ENCODE measurements at places on chromosomes 5 and 9. TPM values are rescaled to one million over a fixed set of nuclear protein-coding genes. Genes with fewer than 3 reads are reported as not detected.
A peak's percentile ranks its signal among the peaks of the same experiment; 100 is the strongest.

RNF183 gene
- 0.85 TPM for polyA plus RNA-seq

PCDHB11 gene
- 1.8 TPM for polyA plus RNA-seq

DNA sequence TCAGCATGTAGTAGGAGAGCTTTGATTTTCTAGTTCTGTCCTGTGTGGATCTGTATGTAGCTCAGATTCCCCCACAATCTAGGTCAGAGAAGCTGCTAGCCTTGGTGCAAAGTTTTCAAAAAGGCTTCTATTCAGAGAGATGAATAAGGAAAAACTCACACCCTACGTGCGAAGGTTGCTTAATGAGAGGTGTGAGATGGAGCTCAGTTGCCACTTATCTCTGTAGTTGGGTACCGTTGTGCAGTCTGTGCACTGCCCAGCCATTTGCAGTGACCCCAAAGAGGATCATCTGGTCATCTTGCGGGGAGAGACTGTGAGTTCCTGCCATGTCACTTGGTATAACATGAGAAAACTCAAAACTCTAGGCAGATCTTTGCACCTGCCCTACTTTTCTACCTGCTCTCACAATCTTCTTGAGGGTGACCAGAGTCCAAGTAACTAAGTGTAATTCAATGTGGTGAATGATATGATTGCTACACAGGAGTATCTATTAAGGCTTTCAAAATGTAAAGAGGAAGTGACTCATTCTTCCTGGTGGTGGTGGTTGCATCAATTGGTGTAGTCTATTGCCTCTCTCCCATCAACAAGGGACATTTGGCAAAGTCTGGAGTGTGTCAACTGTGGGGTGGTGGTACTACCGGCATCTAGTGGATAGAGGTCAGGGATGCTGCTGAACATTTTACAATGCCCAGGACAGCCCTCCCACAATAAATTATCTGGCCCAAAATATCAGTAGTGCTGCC is 65.2 kb downstream of the TMC1 start:
- peak; percentile 32 for DNase-seq
- H3K27me3 ChIP-seq: no peaks in the 10 kb centered on the region
- H3K4me1 ChIP-seq: peaks cover 13% of the 10 kb centered on the region
- peak overlapping the region; percentile 70 for H3K27ac ChIP-seq
- no peaks in the 10 kb centered on the region for H3K36me3 ChIP-seq

DNA sequence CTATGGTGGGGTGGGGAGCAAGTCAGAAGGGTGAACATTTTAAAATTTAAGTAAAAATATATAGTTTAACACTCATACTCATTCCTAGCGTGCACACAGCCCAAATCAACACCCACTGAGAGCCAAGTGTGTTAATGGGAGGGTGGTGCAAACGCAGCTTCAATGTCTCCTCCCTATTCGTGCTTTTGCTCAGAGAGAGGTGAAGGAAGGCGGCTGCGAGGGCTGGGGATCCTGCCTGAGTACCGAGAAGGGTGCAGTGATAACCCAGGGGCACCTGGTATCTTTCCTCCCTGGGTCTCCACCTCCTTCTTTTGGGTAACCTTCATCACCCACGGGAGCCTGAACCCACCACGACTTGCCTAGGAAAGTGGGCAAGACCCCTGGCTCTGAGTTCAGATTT is 35.0 kb downstream of the FGF1 start:
- no peaks in the 10 kb centered on the region for H3K4me1 ChIP-seq
- H3K36me3 ChIP-seq: no peaks in the 10 kb centered on the region
- H3K4me3 ChIP-seq: no peak overlapping the region
- no peak overlapping the region for H3K27ac ChIP-seq
- no peaks in the 10 kb centered on the region for H3K27me3 ChIP-seq
- DNase-seq: no peak

GRCh38 chr5:104821606-104822005 is 1259.0 kb upstream of the NUDT12 start:
- no peaks in the 10 kb centered on the region for H3K36me3 ChIP-seq
- H3K4me3 ChIP-seq: no peak overlapping the region
- H3K4me1 ChIP-seq: no peaks in the 10 kb centered on the region
- DNase-seq: no peak

DNA sequence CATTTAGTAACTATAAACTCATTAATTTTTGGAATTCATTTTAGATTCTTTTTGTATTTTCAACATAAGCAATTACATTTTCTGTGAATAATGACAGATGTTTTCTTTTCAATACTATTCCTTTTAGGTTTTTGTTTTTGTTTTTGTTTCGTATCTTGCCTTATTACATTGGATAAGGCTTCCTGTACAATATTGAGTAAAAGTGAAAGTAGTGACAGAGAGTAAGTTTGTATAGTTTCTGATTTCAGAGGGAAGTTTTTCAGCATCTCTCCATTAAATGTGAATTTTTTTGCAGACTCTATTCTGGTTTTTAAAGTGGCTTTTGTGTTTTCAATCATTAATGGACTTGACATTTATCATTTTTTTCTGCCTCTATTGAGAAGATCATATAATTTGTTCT is 12.8 kb upstream of the CAMK4 start:
- H3K36me3 ChIP-seq: no peaks in the 10 kb centered on the region
- no peak overlapping the region for H3K4me3 ChIP-seq
- DNase-seq: no peak
- no peaks in the 10 kb centered on the region for H3K4me1 ChIP-seq
- peaks cover 14% of the 10 kb centered on the region for H3K27me3 ChIP-seq
- H3K27ac ChIP-seq: no peak overlapping the region

- H3K36me3 ChIP-seq: no peaks in the 10 kb centered on the region
- no peak for DNase-seq
- H3K27me3 ChIP-seq: no peaks in the 10 kb centered on the region
- no peaks in the 10 kb centered on the region for H3K4me1 ChIP-seq
- no peak overlapping the region for H3K4me3 ChIP-seq
Measured at GRCh38 chr9:1639166-1639565, 376.0 kb upstream of the SMARCA2 start.

- H3K36me3 ChIP-seq: no peaks in the 10 kb centered on the region
- H3K4me1 ChIP-seq: no peaks in the 10 kb centered on the region
- no peak for DNase-seq
- no peak overlapping the region for H3K4me3 ChIP-seq
- H3K27me3 ChIP-seq: no peaks in the 10 kb centered on the region
- no peak overlapping the region for H3K27ac ChIP-seq
Measured at GRCh38 chr9:137375321-137376058, 47.5 kb downstream of the EXD3 start.

Data from hepatocyte (in vitro differentiated cells).